ENCODE measurements at places on chromosomes 3 and 15. TPM values are rescaled to one million over a fixed set of nuclear protein-coding genes. Genes with fewer than 3 reads are reported as not detected.

GOLGA8H gene
- total RNA-seq: under 0.01 TPM

APH1B gene
- total RNA-seq: 20.9 TPM

SYNPR gene
- not detected for total RNA-seq

ACOX2 gene
- total RNA-seq: 13.1 TPM

IL17RB gene
- under 0.01 TPM for total RNA-seq

ERICH6 gene
- total RNA-seq: under 0.01 TPM

PIGX gene
- total RNA-seq: 18.0 TPM

SEMA7A gene
- total RNA-seq: 10.3 TPM

NR1I2 gene
- total RNA-seq: not detected

GOLGA6L1 gene
- total RNA-seq: not detected

RTP4 gene
- 0.20 TPM for total RNA-seq

CIDEC gene
- total RNA-seq: 10.3 TPM

P2RY14 gene
- not detected for total RNA-seq

HEG1 gene
- total RNA-seq: 21.3 TPM

WWTR1 gene
- total RNA-seq: 117 TPM

AP3B2 gene
- total RNA-seq: under 0.01 TPM

AQP9 gene
- total RNA-seq: 4.8 TPM

ROBO1 gene
- total RNA-seq: 40.4 TPM

CACNA1D gene
- under 0.01 TPM for total RNA-seq

ANAPC13 gene
- 62.1 TPM for total RNA-seq

AMT gene
- 0.73 TPM for total RNA-seq

SHC4 gene
- total RNA-seq: 0.39 TPM

CEP19 gene
- 2.2 TPM for total RNA-seq

ARNT2 gene
- total RNA-seq: 1.8 TPM

CEP63 gene
- total RNA-seq: 7.3 TPM

CLDN1 gene
- 0.20 TPM for total RNA-seq

Measured in subcutaneous preadipocyte (primary cell).